PC-9 (cell line): ENCODE measurements at places on chromosomes 13 and 19. TPM values are rescaled to one million over a fixed set of nuclear protein-coding genes. Genes with fewer than 3 reads are reported as not detected.

SIGLECL1 gene
- total RNA-seq, result not detected in 2 replicates

ZBTB32 gene
- total RNA-seq, result not detected in 2 replicates

COL4A1 gene
- 12.3 and 24.5 TPM in 2 replicates for total RNA-seq

DNA sequence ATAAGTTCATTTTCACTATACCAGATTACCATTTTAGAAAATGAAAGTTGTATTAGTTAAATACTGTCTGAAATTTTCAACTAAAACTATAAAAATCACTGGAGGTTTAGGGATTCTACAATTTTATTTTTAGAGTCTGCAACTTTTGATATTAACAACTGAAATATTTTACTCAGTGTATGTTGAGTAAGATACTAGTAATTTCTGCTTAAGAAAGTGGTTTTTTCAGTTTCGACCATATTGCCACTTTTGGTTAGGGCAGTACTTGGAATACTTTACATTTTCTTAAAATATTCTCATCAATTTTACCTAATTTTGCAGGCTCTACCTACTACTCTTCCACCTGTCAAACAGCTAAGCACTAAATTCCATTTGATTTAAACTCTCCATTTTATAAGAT, 59.6 kb downstream of the KCNRG start:
- no peak for DNase-seq

DNA sequence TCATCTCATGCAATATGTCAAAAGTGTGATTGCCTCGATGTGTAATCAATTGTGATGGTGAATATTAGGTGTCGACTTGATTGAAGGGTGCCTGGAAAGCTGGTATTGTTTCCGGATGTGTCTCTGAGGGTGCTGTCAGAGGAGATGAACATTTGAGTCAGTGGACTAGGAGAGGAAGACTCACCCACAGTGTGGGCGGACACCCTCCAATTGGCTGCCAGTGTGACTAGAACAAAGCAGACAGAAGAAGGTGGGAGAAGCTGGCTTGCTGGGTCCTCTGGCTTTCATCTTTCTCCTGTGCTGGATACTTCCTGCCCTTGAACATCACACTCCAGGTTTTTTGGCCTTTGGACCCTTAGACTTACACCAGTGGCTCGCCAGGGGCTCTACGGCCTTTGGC, 15.5 kb upstream of the CABP5 start:
- no peak for DNase-seq

DNA sequence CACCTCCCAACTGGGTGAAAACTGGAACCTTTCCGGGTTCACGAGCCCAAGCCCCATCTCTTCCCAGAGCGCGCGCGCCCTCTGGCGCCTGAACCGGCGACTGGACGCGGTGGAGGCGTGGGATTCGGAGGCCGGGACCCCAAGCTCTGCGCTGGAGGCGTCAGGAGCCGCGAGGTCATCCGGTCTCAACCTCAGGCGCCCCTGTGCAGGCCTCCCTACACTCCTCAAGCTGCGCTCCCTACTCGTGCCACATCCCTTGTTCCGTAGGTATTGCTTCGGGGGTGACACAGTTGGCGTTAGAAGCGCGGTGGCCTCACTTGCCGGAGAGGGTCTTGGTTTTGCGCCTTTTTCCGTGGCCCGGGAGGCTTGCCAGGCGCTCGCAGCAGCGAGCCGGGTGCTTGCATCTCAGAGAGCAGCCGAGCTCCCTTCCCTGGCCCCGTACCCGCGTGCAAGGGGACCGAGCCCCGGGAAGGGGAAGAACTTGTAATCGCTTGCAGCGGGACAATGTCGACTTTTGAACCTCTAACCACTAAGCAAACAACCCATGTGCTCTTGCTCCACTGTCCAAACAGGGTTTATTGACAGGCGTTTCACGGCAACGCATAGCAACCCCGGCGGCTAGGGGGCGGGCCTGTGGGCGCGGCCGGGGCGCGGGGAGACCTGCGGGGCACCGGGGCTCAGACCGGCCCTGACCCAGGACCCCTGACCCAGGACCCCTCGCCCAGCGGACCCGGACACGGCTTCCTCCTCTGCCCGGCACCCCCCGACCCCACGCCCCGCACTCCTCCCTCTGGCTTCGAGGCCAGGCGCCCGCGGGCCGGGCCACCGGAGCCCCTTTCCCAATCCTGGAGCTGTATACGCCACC, 8.5 kb downstream of the CDX2 start:
- DNase-seq, result peak; percentile 52

GRCh38 chr13:107608736-107609135, 606.6 kb downstream of the LIG4 start:
- no peak for DNase-seq
